Esophagus squamous epithelium (tissue), 5 donors: ENCODE measurements at places on chromosomes 5 and 9.

GRCh38 chr9:93119703-93119952 lies 14.4 kb downstream of the NINJ1 start:
- no peak for DNase-seq

DNA sequence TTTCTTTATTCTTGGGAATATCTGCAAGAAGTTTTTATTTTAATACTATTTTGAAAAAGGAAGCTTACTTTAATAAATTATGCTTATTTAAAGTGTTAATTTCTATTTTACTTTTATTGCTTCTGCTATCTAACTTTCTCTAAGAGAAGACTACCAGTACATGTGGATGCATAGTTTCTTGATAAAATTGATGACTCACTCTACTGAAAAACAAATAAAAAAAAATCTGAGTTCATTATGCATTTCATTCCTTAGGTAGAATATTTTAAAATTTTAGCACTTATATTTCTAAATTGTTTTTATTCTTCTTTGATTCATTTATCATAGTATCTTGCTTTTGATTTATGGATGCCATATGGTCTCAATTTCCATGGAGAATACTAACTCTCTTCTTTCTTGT lies 217.9 kb downstream of the TAF11L14 start:
- DNase-seq: no peak

GRCh38 chr9:136728080-136728547 lies 14.6 kb downstream of the LCN10 start:
- DNase-seq: peak; percentile 49

DNA sequence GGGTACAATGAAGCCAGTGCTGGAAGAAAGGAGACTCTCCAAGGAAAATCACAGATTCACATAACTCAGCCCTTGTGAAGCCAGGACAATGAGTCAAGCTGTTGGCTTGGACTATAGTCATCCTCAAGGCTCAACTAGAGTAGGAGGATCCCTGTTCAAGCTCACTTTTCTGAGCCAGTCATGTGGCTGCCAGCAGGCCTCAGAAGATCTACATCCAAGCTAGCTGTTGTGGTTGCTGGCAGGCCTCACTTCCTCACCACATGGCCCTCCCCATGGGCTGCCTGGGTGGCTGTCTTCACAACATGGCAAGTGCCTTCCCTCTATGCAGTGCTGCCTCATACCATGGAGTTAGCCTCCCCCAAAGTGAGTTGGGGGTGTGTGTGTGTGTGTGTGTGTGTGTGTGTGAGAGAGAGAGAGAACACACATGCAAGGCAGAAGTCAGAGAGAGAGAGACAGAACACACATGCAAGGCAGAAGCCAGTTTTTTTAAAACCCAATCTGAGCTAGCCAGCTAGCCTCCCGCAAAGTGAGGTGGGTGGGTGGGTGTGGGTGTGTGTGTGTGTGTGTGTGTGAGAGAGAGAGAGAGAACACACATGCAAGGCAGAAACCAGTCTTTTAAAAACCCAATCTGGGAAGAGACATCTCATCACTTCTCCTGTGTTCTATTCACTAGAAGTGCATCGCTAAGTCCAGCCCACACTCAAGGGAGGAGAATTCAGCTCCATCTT lies 17.1 kb downstream of the SCAI start:
- DNase-seq: peak; percentile 46

DNA sequence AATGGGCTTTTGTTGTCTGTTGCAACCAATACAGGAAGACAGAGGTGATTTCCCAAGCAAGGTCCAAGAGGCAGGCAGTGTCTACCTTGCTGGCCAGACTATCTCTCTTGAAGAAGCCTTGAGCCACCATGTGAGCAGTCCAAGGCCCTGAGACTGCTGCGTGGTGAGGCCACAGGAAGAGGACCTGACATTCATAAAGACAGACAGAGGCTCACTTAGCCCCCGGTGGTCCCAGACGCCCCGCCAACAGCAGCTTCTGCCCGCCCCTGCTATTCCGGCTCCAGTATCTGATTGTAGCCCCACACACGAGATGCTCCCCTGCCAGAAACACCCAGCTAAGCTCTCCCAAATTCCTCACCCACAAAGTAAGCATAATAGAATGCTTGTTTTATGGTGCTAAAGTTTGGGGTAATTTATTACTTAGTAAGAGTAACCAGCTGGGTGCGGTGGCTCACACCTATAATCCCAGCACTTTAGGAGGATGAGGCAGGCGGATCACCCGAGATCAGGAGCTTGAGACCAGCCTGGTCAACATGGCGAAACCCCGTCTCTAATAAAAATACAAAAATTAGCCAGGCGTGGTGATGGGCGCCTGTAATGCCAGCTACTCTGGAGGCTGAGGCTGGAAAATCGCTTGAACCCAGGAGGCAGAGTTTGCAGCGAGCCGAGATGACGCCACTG lies 22.8 kb upstream of the FUBP3 start:
- no peak for DNase-seq

- DNase-seq: no peak
These were observed 11.8 kb upstream of the BTNL9 start for GRCh38 chr5:181028032-181028819.

- no peak for DNase-seq
These were observed 271.0 kb upstream of the MPDZ start for GRCh38 chr9:13550519-13550918.

DNA sequence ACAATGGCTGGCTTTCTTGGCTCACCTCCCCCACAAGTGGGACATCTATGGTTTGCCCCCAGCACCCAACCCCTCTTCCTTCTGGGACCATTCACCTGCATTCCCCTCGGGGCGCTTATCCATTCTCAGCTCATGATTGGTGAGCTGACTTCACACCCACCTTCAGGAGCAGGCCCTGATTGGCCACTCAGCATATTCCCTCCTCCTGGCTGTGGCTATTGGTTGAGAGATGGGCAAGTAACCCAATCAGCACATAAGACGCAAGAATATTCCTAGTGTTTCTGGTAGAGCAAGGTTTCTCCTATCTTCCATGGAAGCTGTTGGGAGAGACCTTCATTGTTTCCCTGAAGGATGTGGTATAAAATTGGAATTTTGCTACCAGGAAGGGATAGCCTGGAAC lies 22.7 kb upstream of the UNC5A start:
- no peak for DNase-seq

- no peak for DNase-seq
These were observed 1.4 kb upstream of the ADAMTSL2 start for GRCh38 chr9:133532937-133533668.

- no peak for DNase-seq
These were observed 20.6 kb downstream of the RAD1 start for GRCh38 chr5:34894716-34895115.

- no peak for DNase-seq
These were observed 78.4 kb downstream of the DROSHA start for GRCh38 chr5:31453522-31453921.

DNA sequence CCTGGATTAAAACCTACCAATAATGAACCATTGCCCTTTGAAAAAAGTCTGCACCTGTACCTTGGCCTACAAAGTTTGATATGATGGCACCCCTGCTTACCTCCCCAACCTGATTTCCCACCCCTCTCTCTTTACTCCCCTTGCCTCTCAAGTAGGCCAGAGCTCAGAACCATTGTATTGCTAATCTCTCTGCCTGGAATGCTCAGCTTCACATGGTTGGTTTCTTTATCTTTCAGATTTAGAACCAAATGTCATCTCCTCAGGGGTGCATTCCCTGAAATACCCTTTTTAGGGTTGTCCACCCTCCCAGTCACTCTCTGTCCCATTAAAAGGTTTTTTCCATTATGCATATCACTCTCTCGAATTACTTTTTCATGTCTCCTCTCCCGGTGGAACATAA lies 116.6 kb upstream of the VCAN start:
- no peak for DNase-seq

DNA sequence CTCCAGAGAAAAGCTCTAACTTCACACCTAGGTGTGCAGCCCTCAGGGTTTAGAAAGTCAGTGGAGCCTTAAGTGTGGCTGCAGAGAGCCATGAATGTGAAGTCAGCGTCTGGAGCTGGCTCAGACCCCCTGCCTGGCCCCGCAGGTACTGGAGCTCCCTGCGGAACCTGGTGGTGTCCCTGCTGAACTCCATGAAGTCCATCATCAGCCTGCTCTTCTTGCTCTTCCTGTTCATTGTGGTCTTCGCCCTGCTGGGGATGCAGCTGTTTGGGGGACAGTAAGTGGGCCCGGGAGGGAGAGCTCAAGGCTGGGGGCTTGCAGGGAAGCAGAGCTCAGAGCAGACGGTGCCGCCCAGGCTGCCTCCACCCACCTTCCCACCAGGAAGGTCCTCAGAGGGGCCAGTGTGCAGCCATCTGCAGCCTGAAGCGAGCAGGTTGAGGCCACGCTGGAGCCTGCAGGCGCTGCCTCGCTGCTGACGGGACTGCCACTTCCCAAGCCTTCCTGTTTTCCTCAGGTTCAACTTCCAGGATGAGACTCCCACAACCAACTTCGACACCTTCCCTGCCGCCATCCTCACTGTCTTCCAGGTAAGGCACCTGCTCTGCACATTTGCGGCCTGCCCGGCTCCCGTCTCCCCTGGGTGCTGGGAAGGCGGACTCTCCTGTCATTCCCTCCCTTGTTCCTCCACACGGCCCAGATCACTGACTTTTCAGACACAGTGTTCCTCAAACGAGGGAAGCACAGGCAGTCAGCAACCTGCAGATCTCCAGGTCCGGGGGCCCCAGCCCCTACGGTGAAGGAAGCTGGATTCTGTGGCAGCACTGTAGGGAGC lies 108.9 kb downstream of the CACNA1B start:
- no peak for DNase-seq

DNA sequence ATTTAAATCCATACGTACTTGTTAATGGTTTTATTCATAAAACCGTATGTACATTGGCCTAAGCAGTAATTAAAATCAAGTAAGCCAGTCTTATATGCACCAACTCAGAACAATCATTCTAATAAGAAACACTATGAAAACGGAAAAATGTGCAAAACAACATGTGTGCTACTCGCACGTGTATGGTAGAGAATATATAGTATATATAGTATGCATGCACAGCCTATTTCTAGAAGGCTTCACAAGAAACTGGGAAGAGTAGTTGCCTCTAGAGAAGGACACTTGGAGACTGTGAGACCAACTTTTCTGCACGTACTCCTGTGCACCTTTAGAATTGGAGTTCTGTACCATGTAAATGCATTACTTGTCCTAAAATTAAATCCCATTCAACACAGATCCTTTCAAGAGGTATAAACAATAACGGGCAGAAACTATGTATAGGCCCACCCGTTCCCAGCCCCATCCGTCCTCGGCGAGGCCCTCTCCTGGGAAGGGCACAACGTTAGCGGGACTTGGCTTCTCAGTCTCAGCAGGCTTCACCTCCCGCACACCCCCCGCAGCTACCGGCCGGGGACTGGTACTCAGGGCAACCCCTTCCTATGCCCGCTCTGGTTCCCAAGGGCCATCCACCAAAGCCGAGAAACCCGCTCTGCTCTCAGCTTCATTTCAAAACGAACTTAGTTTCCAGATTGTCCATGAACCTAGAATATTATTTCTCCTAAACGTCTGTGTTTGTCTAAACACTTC lies 2.0 kb downstream of the CDC14B start:
- no peak for DNase-seq

GRCh38 chr9:137113385-137114159 lies 961 bp downstream of the DPP7 start:
- DNase-seq: no peak

GRCh38 chr9:32294106-32294505 lies 90.3 kb upstream of the ACO1 start:
- DNase-seq: no peak

DNA sequence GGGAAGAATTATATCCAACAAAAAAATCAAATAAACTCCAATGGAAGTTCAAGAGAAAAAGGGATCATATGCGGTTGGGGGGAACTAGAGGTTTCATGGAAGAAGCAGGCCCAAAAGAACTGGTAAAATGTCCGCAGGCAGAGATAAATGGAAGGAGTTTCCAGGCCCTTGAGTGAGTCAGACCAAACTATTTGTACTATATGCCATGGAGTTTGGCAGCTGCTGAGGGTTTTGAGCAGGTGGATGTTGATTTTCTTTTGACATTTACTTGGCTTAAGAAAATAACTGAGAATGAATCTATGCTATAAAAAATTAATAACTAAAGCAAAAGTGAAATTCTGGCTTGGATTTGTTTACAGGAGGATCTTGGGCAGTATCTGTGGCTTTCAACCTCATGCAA lies 33.7 kb downstream of the MINAR2 start:
- DNase-seq: no peak

- no peak for DNase-seq
These were observed 511.7 kb downstream of the BNC2 start for GRCh38 chr9:16358751-16359150.

- no peak for DNase-seq
These were observed 6.7 kb downstream of the NCBP1 start for GRCh38 chr9:97640325-97640724.

- no peak for DNase-seq
These were observed 33.5 kb upstream of the SLC28A3 start for GRCh38 chr9:84374013-84374412.

- no peak for DNase-seq
These were observed 421.5 kb upstream of the DAP start for GRCh38 chr5:11182441-11183080.

- no peak for DNase-seq
These were observed 79.0 kb downstream of the AK8 start for GRCh38 chr9:132798817-132799790.

- DNase-seq: no peak
These were observed 20.2 kb downstream of the HOMER1 start for GRCh38 chr5:79493596-79494345.

GRCh38 chr5:10536931-10537579 lies 26.8 kb upstream of the ANKRD33B start:
- DNase-seq: no peak

- no peak for DNase-seq
These were observed 7.0 kb downstream of the LNPEP start for GRCh38 chr5:96942911-96943310.

DNA sequence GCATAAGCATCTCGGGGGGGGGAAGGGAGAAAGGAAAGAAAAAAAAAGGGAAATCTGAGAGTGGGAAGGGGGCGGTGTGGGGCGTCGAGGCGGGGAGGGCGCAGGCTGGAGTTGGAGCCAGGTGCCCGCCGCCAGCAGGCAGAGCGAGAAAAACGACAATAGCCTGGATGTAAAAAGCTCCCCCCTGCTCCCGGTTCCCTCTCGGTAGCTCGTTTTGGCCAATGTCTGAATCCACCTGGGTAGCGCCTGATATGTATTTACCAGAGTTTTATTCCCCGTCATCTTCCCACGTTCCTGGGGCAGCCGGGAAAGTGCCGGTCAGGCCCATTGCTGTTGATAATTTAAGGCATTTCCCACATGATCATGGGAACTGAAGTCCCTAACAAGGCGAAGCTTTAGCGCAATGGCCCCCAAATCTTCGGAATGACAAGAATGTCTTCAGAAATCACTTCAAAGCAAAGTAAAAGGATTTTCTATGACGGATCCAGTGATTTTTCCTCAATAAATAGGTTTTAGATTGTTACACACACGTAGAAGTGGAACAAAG lies 3.0 kb upstream of the OTP start:
- DNase-seq: no peak
